A375 (cell line): ENCODE measurements at places on chromosomes 11 and 22. TPM values are rescaled to one million over a fixed set of nuclear protein-coding genes. Genes with fewer than 3 reads are reported as not detected.

The TRIM66 gene
- 8.1 and 13.6 TPM in 2 replicates for total RNA-seq

The TTC28 gene
- 3.2 and 5.3 TPM in 2 replicates for total RNA-seq

The MMP13 gene
- 0.24 and 0.26 TPM in 2 replicates for total RNA-seq

The OR8U1 gene
- not detected in 2 replicates for total RNA-seq
